ENCODE measurements at places on chromosomes 4 and X.

DNA sequence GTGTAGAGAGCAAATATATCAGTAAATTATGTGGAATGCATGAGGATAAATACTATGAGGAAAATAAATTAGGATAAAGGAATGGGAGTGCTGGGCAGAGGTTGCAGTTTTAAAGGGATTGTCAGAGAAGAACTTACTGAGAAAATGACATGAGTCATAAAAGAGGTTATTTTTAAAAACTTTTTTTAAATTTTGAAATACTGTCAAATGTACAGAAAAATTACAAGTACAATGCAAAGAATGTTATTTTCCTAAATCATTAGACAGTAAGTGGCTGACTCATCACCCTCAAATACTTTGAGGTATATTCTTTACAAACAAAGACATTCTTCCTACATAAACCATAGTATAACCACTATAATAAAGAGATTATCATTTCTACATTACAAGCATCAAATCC is 29.8 kb upstream of the H2AZ1 start:
- DNase-seq = no peak

GRCh38 chr4:120144634-120145033 is 78.0 kb upstream of the MAD2L1 start:
- no peak for DNase-seq

DNA sequence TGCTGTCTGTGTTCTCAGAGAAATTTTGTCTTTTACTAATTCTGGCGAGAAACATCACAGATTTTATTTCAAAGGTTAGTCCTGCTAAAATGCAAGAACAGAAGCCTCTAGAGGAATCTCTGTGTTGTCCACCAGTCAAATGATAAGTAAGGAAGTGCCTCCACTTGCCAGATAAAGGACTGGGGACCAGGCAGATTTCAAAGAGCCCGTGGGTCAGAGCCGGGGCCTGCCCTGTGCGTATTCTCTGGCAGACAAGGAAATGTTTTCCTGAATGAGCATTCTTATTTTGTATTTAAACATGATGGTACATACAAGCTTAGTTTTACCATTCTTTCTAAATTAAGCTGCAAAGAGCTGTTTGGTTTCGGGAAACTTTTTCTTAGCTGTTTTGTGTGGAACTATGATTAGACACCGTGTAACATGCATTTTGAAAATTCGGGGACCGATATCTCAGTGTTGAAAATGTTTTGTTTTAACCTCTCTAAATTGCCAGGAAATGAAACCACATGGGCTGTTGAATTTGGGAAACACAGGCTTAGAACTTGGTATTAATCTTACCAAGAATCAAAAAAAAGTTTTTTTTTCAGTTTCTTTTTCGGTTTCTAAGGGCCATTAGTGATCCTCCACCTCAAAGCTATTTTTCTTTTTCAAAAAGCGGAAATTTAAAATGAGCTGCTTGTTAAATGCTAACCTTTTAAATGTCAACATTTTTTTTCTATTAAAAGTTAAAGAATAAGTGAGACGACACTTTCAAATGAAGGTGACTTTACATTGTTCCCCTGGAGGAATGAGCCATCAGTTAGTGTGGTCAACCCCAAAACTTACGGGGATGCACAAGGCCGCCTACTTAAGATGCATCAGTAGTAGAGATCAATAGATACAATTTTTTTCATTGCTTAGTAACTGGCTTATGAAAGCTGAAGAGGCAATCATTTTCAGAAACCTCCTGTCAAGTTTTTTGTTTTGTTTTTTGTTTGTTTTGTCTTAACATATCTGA is 89.6 kb upstream of the MTM1 start:
- peak; percentile 6 for DNase-seq

GRCh38 chr4:83282049-83282535 is 2.5 kb downstream of the COQ2 start:
- peak; percentile 29 for DNase-seq

- DNase-seq = no peak
Measured at GRCh38 chr4:52235552-52236201, 184.6 kb downstream of the SPATA18 start.

- DNase-seq = no peak
Measured at GRCh38 chr4:4857001-4857808, 2.3 kb upstream of the MSX1 start.

GRCh38 chr4:123788577-123788976 is 392.0 kb downstream of the SPRY1 start:
- no peak for DNase-seq

DNA sequence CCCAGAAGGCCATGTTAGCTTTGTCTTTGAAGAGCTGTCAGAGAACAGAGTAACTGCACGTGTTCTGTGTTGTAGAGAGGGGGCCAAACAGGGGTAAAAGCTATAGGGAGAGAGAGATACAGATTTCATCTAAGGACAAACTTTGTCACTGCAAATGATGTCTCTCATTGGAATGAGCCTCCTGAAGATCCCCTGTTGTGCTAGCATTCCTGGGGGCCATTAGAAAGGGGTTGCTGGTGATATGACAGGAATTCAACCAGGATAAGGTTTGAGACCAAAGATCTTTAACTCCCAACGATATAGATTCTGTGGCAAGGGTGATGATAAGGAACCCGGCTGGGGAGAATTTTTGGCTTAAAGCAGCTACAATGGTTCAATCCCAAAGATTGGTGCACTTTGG is 16.8 kb downstream of the MID1 start:
- no peak for DNase-seq

DNA sequence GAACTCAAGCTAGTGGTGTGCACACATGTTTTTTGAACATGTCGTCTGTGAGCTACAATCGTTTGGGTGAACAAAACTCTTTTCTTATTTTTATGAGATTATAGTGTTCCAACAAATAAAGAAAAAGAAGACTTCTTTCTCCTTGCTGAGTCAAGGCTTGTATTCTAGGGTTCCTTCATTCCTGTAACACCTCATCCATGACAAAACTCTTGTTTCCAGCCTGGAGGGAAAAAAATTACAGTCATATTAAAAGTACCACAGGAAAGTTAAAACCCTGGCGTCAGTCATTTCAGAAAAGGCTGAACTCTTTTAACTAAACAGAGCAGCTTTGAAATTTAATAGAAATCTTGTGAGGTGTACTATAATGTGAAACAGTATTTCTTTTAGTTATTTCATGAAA is 79.2 kb upstream of the BOD1L1 start:
- DNase-seq = no peak

- no peak for DNase-seq
Measured at GRCh38 chrX:40153345-40154249, 55.8 kb upstream of the BCOR start.

DNA sequence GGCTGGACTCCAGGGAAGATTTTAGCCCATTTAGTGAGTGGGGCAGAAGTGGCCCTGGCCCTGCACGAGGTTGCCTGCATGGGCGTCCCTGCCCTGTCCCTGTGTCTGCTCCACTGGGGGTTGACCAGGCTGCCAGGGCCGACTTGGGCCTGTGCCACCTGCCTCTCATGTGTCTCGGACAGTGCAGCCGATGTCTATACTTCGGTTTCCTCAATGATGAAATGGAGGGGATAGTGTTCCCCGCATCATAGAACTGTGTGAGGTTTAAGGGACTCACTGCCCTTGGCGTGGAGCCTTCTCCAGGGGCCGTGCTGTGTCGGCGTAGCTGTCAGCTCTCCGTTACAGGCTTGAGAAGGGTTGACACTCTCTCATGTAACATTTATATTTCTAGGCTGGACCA is 27.0 kb upstream of the MSANTD1 start:
- no peak for DNase-seq

GRCh38 chr4:110540982-110541451 is 65.1 kb downstream of the ENPEP start:
- DNase-seq = no peak

GRCh38 chrX:136666088-136666487 is 18.1 kb downstream of the CD40LG start:
- no peak for DNase-seq

DNA sequence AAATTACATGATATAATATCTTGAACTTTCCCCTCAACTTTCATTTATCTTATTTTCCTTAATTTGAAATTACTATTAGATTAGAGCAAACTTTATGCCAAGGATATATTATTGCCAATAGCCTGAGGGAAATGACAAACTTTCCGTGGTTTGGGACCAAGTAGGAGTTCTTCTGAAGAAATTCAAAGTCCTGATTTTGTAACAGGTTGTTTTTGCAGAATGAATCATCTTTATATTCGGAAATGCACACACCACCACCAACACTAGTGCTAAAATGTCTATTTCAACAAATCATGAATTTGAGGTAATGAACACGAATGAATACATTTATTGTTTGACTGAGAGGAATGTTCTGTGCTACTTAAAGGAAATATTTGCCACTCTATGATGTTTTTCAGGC is 226.7 kb downstream of the GRIA2 start:
- DNase-seq = no peak

GRCh38 chr4:179836179-179837075 is 2394.2 kb upstream of the AGA start:
- DNase-seq = no peak

DNA sequence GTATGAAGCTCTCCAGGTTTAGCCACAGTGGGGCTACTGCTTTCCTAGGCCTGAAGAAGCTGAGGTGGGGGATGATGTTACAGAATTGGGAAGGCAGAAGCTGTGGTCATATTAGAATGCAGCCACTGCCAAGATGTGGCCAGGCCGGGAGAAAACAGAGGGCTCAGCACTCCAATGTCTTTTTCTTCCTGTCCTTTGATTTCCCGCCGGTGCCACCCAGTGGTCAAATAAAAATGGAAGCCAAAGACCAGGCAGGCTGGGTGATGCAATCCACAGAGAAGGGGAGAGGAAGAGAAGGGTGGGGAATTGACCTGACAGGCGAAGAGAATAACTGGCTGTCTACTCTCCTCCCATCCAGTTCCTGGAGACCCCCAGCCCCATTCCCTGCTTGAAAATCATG is 94.9 kb upstream of the SHISA3 start:
- no peak for DNase-seq

GRCh38 chr4:15674926-15675325 is 6.7 kb upstream of the FAM200B start:
- no peak for DNase-seq

Data from stimulated activated CD4-positive, alpha-beta T cell treated with anti-CD3 and anti-CD28 coated beads, TNF-alpha, amount 100 ng/mL, for 24 hours (primary cell).